ENCODE measurements at places on chromosomes 1 and 21.

DNA sequence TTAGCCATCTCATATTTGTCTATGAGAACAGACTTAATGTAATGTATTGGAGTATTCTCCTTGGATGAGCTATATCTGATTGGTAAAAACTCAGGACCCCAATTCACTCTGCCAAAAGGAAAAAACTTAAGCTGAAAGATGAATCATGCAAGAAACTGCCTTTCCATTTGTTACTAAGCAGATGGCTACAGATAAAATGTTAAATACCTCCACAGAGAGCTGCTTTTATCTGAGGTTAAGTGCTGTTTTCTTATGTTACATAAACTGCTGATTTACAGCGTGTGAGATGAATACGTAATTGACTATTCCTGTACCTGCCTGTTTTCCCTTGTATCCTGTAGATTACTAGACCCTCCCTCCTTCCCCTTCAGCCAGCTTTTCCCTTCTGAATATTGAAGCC, 49.3 kb downstream of the CLCA4 start:
- DNase-seq = no peak

DNA sequence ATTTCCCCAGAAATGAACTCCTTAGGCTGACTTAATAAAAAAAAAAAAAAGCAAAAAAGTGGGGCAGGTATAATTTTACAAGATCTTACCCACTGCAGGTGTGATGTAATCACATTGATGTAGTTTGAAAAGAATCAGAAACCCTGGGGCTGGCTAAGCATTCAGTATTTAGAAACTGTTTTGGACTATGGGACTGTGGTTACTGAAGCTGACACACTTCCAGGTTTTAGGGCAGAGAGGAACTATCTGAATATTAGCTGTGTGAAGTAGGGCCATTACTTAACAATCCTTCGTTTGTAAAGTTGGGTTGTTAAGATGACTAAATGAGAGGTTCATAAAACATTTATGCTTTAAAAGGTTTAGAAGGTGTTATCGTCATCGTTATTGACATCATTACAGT, 165.3 kb downstream of the FASLG start:
- no peak for DNase-seq

DNA sequence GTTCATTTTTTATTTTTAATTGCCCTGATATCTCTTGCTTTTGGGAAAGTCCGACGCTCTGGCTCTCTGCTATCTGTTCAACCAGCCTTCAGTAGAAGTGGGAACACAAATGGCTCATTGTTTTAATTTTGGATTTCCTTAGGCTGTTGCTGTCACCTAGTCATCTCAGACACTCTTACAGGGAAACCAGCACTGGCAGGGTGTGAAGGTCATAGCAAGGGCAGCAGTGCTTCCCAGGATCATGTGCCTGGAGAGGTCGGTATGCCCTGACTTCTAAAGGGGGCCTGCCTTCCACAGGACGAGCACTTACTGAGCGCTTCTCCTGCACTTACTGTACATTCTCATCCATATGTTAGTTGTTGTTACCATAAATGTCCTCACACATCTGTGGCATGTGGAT, 224.2 kb downstream of the DISC1 start:
- DNase-seq = no peak

DNA sequence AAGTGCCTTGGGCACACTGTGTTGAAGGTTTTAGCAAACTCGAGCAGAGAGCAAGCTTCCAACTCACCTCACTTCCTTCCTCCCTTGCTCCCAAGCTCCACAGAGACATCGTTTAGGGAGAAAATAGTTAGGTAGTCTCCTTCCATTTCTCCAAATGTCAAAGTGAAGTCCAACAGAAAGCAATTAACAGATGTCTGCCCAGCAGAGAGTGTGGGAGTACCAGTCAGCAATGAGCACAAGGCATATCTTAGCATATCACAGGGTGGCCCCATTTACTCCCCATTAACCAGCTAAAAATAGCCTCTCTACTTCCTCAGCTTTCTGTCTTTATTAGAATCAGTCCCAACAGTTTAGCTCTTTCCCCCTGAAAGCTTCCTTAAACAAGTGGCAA, 334.2 kb upstream of the CAMK1G start:
- DNase-seq = no peak

Data from GM12878 (cell line).